ENCODE measurements at places on chromosomes 5 and 9.

GRCh38 chr5:43233946-43234345 lies 41.9 kb downstream of the NIM1K start:
- DNase-seq, result no peak

GRCh38 chr9:9004810-9005209 lies 1205.2 kb upstream of the DMAC1 start:
- DNase-seq, result no peak

DNA sequence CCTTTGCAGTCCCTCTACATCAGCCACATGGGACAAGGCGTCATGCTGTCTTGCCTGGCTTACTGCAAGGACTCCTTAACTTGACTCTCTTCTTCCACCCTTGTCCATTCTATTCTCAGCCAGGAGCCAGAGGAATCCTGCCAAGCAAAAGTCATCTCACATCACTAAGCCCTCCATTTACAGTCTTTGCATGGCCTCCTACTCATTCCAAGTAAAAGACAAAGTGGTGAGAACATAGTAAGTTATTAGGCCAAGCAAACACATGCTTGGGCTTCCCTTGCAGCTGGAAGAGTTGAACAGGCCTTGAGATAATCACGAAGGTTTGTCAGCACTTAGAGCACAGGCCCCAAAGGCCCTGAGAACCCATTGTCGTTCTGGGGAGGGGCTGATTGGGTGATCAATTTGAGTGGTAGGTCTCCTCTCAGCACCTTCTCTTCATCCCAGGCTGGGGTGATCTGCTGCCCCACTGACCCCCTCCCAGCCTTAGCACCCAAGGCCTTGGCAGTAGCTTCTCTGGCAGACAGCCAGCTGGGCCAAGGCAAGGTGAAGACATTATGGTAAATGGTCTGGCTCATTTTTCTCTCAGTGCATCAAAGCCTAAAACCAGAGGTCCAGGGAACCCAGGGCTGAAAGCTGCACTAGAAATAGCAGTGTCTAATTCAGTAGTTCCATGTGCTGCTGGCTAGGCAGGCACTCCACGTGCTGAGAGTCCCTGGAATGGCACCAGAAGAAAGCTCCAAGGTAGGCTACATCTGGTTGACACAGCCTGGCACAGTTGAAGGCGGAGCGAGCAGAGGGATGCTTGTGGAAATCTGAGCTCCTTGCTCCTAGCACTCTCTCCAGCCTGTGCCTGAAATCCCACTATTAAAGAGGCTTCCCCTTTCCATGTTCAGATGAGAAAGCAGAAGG lies 121.4 kb downstream of the ASTN2 start:
- no peak for DNase-seq

DNA sequence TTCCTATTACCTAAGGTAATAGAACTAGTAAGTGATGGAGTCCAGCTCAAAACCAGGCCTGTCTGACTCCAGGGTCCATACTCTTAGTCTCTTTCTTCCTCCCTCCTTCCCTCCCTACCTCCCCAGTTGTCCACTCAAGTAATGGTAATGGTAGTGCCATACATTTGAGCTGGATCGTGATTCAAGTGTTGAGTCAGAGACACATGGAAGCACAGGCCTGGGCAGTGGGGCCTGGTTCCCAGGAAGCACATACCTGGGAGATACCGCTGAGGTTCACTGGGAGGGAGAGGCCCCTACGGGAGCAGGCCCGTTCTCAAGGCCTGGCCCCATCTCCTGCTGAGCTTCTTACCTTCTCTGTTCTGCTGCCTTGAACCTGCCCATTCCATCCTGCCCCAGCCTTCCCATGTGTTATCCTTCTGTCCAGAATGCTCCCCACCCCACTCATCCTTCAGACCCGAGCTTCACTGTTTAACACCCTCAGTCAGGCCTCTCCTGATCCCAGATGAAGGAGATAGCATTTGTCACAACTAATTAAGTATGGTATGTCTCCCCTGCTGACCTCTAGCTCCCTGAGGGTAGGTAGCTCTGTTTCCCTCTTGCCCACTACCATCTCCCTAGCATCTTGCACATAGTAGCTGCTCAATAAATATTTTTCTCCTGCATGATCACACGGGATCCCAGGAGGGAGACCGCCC lies 13.8 kb downstream of the URM1 start:
- no peak for DNase-seq

DNA sequence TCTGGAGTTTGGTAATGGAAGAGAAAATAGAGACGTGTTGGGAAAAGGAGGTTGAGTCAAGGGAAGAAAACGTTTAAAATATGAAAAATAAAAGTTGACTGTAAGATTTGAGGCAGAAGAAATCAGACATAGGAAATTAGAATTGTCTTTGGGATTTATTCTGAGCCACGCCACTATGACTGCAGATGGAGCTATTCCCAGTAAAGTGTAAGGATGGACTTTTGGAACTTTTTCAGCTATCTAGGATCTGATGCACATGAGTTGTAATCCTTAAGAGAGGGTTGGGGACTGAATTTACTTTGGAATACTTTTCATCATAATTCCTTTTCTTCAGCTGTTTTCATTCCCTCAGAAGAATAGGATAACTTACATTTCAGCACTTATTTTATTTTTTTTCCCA lies 336.7 kb downstream of the FAM170A start:
- DNase-seq, result no peak

DNA sequence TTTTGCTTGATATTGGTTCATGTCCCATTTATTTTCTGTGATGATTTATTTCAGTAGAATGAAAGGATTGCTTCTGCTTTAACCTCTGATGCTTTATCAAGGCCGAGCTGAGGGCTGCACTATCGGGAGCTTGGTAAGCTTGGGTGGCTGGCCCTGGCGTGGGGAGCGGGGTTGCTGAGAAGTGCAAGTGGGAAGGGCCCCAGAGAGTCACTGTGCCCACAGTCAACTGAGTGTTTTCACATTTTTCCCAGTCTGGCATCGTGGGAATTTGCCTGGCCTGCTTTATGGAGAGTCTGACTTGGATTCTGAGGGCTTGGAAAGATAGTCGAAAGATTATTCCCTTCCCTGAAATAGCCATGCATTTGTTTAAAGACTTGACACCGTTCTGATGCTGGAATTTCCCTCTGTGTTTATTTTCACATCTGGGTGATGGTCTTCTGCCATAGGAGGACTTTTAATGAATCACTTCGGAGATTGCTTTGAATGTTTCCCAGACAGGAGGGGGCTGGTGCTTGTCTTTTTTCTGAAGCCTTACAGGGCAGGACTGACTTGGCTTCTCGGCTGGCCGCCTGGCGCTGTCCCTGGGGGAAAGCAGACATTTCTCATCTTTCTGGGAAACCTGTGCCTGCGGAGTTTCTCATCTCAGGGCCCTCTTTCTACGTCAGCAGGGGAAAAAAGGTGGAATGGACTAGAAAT lies 139.0 kb downstream of the BOD1 start:
- no peak for DNase-seq

DNA sequence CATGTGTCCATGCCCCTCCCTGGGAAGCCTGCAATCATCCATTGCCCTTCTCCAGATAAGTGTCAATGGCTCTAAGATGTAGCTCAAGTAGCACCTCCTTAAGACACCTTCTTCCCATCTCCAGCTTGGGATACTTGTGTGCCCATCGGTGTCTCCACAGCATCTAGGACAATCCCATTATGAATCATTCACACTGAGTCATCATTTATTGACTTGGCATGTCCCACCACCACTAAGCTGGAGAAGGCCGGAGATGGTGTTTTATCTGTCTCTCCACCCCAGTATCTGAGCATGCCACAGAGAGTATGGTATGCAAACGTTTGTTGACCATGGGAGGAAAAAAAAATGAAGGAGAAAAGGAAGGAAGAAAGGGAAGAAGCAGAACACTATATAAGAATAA lies 342.2 kb downstream of the TRIM32 start:
- DNase-seq, result no peak

GRCh38 chr5:179763215-179763945 lies 30.4 kb upstream of the LTC4S start:
- DNase-seq, result peak; percentile 31

- no peak for DNase-seq
Observed at GRCh38 chr5:22780756-22781155, 72.4 kb downstream of the CDH12 start.

DNA sequence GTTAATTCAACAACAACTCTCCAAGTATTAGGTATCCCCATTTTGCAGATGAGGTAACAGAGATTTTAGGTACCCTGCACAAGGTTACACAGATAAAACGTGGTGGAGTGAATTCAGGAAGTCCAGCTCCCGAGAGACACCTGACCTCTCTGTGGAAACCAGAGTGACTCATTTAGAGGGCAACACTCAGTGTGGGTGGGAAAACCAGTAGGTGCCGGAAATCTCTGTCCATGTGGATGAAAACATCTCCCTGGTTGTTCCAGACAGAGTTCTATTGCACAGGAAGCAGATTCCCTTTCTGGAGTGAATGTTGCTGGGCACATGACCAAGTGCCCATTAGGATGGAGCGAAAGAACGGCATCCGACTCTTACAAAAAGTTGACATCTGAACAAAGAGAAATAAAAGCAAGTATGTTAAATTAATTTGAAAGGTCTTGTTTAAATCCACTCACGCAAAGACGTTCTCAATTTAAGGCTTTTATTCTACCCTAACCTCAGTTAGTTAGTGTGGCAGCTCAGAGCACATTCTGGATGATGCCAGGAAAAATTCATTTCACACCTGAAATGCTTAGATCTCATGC lies 391.9 kb upstream of the WWC1 start:
- DNase-seq, result no peak

GRCh38 chr9:99451112-99451606 lies 229.1 kb downstream of the SEC61B start:
- DNase-seq, result no peak

DNA sequence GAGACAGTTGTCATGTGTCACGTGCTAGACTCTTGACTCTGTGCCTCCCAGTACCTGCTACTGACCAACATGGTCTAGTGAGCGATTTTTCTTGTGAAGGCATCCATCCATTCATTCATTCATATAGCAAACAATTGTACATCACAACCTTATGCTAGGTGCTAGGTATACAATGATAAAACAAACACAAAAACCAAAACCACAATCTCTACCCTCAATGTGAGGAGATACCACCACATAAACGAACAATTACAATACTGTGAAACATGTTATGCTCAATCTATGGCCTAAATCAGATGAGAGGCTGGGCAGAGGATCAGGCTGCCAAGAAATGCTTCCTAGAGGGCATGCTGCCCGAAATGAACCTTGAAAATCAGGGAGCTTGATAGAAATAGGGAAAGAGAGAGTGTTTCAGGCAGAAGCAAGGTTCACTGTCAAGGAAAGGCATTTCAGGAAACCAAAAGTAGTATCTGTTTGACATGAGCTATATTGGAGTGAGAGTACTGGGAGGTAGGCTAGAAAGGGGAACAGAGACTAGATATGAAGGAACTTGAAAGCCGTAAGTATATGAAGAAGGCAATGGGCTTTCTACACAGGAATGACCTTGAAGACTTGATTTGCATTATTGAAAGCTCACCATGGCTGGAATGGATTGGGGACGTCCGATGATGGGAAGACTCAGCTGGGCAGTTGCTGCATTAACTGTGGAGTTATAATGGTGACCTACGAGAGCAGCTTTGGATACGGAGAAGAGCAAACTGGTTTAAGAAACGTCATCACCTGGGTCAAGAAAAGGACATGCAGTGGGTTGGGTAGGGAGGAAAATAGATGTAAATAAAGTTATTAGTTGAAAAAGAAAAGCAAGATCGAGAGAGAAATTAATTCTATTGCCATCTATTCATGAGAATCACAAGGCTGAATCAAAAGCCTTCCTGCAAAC lies 90.1 kb downstream of the THBS4 start:
- DNase-seq, result no peak

GRCh38 chr5:177357459-177358351 lies at the start of gene RGS14:
RGS14 (plus strand) TSS chr5:177357924; CDS start chr5:177358025, 101 bp downstream.
- peak; percentile 60 for DNase-seq

DNA sequence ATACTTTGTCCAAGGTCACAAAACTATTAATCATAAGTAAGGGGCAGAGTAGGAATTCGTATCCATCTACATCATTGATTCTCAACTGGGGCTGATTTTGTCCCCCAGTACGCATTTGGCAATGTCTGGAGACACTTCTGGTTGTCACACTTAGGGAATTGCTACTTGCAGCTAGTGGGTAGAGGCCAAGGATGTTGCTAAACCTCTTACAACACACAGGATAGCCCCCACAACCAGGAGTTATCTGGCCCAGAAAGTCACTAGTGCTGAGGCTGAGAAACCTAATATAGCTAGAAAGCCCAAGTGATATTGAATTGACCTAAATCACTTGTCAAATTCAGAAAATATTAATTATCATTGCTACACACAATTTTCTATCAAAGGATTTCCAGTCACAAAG lies 120.4 kb upstream of the ABCA1 start:
- no peak for DNase-seq

Measured in activated CD4-positive, alpha-beta T cell treated with anti-CD3 and anti-CD28 coated beads, Interleukin-2, amount 50 U/mL, for 4 hours (primary cell).